ENCODE measurements at places on chromosomes 6 and 20.

DNA sequence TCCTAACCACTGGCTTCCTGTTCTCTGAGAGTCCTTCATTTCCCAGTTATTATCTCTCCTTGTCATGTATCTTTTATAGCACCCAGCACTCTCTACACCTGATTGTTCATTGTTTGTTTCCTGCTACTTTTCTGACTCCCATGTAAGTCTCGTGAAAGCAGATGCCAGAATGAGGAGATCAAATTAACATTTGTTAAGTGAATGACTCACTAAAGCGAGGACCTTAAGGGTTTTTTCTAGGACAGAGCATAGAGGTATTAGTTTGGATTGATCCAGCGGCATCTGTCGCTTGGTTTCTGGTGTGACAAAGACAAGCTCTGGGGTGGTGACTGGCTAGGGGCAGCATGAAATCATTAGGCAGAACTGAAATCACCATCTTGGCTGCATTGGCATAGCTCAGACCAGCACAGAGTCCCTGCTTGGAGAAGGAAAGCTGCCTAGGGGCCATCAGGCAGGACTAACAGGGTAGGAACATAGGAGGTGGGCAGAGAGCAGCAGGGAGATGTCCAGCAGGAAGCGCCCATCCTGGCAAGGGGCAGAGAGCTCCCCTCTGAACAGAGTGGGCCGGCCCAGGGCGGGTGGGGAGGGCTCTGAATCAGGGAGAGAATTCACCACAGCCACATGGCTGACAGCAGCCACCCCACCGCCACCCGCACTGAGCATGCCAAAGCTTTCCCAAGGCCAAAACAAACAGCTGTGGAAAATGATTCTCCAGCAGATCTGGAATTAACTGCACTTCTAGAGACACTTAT lies 97.1 kb upstream of the CEP85L start:
- no peak for DNase-seq

DNA sequence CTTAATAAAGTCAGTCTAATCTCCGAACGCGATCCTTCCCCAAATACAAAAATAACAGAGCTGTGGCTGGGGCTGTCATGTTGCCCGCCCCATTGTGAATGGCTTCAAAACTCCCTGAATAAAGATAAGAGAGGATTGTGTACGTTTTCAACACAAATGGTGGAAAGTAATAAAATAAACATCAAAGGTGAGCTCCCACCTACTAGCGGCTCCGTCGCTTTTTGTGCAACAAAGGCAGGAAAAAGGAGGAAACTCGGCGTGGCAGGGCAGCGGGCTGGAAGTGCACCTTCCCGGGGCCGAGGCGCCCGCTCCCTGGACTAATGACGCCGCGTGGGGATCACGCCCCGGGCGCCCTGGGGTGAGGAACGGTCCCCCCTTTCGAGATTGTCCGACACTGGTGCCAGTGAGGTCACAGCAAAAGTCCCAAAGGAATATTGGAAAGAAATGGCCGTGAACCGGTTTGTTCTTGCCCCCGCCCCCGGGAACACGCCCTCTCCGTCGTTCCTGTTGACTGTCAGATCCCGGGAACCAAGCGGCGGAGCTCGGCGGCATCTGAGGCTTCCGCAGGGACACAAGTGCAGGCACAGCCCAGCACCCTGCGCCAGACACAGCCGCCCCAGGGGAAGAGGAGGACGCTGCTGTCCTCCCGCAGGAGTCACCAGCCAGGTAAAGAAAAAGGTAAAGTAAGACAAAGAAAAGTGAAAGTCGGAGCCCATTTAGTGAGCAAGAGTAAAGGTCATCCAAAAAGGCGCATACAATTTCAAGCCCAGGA lies 1.1 kb upstream of the FOXQ1 start:
- DNase-seq, result peak; percentile 18

DNA sequence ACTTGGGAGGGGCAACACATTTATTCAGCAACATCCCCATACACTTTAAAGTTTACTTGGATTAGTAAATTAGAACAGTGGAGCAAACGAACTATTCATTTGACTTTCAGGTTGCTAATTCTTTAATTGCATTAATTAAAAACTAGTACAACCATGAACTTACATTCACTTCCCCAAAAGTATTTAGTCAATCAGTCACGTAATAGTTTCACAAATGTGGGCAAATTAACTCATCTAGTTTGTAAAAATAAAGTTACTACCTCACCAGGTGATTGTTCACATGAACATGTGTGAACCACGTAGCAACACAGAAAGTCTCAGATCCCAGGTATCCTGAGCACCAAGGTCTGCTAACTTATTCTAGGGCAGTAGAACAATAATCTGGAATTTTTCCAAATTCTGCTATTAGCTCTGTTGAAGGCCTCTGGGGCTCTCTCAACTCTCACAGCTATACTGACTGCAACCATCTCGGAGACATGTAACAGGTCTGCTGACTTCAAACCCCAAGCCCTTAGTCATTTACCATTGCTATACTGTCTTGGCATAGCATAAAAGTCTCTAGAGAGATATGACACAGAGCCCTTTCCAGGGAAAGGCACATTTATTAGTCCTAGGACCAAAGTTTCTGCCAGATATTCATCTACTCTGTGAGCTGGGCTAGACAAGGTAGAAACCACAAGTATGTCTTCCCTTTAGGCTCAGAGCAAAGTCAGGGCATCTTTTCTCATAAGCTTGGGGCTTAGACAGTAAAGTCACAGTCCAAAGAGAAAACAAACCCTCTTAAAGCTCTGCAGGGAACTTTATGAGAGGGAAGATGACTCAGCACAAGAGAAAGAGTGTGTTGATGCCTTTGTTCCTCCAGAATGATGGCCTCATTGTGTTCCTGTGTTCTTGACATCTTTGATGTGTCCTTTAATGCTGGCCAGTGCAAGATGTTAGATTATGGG lies 50.9 kb upstream of the CCDC28A start:
- DNase-seq, result no peak

DNA sequence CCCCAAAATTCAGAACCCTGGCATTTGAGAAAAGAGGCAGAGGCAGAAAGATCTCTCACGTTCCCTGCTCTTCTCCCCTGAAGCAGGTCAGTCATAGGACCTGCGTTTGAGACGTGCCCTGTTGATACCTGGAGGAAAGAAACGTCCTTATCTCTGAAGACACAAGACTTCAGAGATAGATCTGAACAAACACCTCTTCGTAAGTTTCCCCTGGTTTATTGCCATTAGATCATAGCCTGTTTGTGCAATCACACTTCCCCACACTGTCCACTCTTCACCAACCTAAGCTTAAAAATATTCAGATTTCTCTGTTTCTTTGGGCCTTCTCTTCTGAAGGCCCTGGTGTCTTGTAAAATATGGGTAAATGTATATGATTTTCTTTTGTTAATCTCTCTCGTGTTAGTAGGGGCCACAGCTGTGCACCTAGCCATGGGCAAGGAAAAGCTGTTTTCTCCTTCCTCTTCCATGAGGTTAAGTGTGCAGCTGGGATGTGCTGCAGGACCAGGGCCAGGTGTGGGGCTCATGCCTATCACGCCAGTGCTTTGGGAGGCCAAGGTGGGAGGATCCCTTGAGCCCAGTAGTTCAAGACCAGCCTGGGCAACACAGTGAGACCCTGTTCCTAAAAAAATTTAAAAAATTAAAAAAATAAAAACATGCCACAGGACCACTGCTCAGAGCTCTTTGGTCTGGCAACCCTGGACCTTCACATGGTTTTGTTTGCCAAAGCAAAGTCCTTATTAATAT lies 4.7 kb upstream of the SLC22A2 start:
- no peak for DNase-seq

DNA sequence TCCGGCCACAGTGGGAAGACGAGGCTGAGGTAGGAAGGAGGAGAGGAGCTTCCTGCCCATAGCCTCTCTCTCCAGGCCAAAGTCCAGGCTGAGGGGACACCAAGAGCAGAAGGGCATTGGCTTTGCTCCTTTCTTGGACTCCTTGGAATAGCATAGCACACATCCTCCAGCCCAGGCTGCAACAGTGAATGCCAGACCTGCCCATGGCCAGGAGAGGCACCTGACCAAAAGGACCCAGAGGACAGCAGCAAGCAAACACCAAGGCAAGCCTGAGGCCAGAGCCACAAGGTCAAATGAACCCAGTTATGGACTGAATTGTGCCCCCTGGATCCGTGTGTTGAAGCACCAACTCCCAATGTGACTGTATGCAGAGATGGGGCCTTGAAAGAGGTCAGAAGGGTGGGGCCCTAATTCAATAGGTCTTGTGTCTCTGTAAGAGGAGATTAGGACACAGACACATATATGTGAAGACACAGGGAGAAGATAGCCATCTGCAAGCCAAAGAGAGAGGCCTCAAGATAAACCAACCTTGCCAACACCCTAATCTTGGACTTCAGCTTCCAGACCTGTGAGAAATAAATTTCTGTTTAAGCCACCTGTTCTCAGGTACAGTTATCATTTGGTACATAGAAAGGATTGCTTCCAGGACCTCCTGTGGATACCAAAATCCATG lies 126.5 kb upstream of the NXT1 start:
- no peak for DNase-seq

All from activated T-cell treated with anti-CD3 and anti-CD28 coated beads, Interleukin-2, amount 50 U/mL, for 48 hours (primary cell).